A549 (cell line): ENCODE measurements at places on chromosomes 16 and 17.

DNA sequence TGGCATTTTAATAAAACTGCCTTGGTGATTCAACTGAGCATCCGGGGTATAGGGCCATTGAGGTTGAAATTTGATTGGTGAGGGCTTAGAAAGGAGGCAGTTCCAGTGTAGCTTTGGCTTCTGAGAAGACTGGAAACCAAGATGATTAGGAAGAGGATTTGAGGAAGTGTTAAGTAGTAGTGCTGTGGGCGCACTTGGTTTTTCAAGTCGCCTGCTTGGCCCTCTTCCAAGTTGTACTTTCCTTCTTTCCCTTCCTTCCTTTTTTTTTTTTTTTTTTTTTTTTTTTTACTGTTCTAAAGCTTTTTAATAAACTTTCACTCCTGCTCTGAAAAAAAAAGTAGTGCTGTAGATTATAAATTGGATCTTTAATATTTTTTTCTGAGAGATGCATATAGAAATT lies 320.5 kb downstream of the UTP18 start:
- no peak for DNase-seq

DNA sequence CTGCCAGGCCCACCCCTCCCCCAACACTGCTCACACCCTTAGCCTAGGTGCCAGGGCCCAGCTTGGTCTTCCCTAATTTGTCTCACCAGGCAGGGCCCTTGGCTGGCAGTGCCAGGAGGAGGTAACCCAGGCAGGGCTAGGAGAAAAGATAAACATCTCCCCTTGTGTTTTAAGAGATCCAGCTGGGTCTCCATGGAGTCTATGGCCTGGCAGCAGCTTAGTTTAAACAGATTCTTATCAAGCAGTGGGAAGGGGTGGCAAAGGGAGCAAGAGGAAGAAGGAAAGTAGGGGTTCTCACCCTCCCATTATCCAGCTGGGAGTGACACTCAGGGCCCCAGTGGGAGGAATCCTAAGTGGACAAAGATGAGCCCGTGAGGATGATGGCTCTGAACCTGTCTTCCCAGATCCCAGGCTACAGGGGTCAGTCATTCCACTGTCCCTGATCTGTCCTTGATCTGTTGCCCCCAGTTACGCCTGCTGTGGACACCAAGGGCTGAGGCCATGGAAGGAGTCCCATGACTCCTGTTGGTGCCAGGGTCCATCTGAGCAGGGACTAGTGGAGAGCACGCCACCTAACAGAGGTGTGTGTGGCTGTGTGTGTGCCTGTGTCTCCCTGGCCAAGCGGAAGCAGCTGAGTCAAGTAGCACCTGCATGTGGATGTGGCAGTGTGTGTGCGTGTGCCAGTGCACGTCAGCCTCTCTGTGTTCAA lies 47.4 kb upstream of the MEIOC start:
- DNase-seq: no peak

DNA sequence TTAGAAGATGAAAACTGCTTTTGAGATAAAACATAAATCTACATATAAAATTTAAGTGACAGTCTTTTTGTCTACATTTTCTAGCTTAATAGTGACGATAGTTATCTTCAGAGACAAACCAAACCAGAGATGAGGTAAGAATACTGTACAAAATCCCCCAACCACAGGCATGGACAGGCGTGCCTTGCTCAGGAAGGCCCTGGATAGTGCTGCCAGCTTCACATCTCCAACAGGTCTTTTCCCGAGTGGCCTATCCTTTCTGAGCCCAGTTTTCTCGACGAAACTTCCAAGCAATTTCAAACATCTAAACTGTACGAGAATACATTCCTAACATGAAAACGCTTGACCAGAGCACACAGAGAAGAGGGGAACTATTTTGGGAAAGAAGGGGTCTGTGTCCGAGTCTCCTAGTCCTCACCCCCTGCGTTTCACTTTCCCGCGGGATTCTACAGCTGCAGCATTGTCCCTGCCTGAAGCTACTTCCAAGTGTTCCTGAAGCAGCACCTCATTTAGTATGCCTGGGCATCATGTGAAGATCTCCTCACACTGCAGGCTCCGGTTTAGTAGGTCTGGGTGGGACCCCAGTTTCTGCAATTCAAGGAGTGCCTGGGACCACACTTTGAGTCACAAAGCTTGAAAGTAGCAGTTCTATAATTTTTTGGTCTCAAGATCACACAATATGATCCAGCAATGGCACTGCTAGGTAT lies 37.8 kb downstream of the GNA13 start:
- no peak for DNase-seq

GRCh38 chr17:39928858-39929645 lies 1.5 kb downstream of the LRRC3C start:
- DNase-seq: peak; percentile 62

- DNase-seq: no peak
Observed at GRCh38 chr16:82033683-82034300, 1.3 kb upstream of the HSD17B2 start.

DNA sequence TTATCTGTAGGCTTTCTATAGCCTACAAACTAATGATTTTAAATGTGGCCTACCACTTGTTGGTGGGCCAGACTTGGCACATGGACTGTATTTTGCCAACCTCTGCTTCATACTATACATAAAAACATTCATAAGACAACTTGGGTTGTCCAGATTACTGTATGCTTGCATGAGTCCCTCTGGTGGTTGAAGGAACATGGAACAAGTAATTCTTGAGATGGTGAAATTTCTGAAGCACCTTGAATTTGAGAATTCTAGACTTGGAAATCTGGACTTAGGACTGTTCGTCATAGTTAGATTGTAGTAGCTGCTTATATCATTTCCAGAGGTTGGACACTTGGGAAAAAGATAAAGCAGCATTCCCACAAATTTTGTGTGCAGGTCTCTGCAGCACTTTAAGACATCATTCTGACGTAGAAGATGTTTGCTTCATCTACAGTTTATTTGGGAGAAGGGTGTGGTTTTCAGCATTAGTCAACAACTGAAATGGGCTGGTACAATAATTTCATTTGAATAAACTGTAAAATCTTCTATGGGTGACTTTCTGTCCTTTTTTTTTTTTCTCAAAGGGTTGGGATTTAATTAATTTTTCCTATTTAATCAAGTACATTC lies 31.2 kb downstream of the NFATC3 start:
- DNase-seq: peak; percentile 61
